ENCODE measurements at places on chromosomes 2 and 18.
A peak's percentile ranks its signal among the peaks of the same experiment; 100 is the strongest.

GRCh38 chr18:47915930-47916329 is 14.5 kb downstream of the SMAD2 start:
- no peak for DNase-seq

- DNase-seq = no peak
Measured at GRCh38 chr2:96861074-96861473, 3.3 kb upstream of the ANKRD39 start.

GRCh38 chr2:170140561-170140960 is 37.4 kb upstream of the MYO3B start:
- DNase-seq = no peak

- DNase-seq = no peak
Measured at GRCh38 chr2:49286726-49287125, 132.4 kb upstream of the FSHR start.

GRCh38 chr18:79876497-79876896 is 75.0 kb downstream of the SLC66A2 start:
- DNase-seq = no peak

DNA sequence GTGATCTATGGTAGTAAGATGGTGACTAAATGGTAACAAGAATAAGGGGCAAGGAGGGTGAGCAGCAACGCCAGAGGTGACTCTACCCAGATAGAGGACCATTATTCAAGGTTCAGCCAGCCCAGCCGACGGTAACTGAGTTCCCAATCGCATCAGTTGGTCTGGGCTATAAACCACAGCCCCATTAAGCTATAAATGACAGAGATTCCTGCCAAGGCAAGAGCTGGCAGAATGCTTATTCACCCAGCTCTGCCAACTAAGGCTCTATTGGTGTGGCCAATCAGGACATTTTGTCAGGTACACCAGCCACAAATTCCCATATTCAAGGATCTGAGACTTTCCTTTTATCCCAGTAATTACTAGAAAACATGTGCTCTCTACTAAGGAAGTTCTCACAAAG is 3.6 kb downstream of the CHN1 start:
- no peak for DNase-seq

DNA sequence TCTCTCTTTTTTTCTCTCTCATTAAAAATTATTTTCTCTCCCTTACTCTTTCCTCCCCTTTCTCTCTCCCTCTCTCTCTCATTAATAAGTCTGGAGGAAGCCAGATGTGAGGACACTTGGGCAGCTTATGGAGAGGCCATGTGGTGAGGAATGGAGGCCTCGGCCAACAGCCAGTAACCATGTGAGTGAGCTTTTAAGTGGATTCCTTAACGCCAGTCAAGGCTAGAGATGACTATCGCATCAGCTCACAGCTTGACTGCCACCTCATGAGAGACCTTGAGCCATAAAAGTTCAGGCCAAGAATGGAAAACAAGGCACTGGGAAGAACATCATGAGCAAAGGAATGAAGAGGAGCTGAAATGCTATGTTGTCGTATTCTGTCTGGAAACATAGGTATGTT is 39.1 kb downstream of the ETAA1 start:
- DNase-seq = no peak

DNA sequence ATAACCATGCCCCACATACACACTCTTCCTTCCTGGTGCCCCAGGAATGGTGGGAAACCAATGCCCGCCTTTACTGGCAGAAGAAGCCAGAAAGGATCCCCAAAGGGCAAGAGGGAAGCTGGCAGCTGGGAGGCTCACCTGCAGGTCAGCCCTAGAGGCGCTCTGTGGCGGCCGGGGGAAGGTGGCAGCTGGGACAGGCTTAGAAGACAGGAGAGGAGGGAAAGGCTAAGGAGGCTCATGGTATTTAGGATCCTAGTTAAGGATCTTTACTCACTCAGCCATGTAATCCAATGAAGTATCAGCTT is 23.8 kb downstream of the ADRA2B start:
- DNase-seq = no peak

GRCh38 chr18:73826098-73826497 is 321.5 kb downstream of the FBXO15 start:
- no peak for DNase-seq

DNA sequence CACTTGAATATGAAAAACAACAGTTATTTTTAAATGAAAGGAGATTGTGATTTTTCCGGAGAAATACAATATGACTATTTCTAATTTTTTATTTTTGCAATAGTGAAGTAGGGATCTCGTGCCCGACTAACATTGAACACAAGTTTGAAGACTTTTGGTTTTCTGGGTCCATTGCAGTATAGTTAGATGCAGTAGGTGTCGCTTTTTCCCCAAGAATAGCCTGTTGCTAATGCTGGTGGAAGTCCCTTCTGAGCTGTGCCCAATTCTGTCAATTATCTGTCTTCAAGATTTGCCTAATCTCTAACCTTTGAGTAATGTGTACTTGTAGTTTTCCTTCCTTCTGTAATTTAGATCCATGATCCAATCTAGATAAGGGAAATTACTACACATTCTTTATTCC is 36.5 kb downstream of the SEMA4F start:
- no peak for DNase-seq

DNA sequence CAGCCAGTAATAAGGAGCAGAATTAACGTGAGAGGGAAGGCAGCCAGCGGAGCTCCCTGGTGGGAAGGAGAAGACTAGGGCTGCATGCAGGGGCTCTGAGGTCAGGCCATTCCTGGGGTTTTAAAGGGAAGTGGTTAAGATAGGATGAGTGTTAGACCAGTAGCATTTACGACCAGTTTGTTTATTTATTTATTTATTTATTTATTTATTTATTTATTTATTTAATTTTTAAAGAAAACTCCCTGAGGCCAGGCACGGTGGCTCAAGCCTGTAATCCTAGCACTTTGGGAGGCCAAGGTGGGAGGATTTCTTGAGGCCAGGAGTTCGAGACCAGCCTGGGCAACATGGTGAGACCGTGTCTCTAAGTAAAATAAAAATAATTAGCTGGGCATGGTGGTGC is 152.8 kb downstream of the FHOD3 start:
- no peak for DNase-seq

GRCh38 chr18:24630346-24630880 is 170.0 kb downstream of the HRH4 start:
- DNase-seq = no peak

DNA sequence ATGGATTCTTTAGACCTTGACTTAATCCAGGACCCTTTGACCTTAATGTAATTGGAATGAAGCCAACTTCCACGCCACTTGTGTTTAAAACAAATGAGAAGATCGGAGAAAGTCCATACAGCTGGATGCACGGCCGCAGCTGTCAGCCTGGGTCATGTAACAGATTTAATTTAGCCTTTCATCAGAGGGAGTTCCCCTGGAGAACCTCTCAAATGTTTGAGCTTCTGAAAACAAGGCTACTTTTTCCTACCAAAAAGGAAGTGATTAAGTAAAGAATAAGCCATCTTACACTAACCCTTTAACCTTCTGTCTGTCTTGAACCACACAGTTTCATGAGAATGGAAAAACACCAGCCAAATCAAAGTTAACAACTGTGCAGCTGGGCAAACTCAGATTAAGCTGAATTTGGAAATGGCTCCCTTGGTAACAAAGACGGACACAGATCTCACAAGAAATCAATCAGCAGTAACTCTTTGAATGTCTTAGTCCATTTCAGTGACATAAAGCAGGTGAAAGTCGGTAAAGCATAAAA is 103.6 kb downstream of the DOCK10 start:
- peak; percentile 50 for DNase-seq

GRCh38 chr2:133287709-133288108 is 280.6 kb downstream of the NCKAP5 start:
- DNase-seq = no peak

DNA sequence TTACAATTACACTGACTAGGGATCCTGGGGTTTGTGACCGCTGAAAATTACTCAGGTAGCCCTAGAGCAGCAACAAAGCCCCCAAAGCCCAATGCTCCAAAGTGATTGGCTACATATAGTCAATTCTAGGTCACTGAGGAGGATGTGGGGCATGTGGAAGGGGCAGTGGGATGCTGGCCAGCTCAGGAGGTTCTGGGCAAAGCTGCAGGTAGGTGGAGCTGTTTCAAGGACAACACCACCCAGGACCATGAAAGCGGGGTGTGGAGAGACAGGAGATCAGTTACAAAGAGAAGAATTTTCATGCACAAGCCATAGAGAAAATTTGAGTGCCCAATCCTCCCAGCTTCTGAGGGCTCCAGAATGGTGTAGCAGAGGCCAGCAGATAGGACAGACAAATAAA is 75.0 kb upstream of the CCDC85A start:
- DNase-seq = no peak

DNA sequence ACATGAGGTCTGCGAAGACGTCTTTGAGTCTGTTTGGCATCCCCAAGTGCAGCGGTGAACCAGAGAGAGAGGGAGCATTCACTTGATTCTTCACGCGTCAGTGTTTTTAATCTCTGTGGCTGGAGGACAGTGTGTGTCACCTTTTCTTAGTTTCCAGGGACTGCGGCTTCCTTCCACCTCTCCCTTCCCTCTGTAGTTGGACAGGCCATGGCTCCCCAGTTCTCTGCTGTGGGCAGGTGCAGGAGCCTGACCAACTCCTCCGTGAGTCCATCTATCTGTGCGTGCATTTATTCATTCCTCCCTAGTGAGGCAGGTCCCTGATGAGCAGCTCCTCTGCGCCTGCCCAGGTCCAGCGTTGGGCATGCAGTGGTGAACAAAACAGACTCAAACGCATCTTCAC is 42.9 kb downstream of the AGAP1 start:
- DNase-seq = no peak

DNA sequence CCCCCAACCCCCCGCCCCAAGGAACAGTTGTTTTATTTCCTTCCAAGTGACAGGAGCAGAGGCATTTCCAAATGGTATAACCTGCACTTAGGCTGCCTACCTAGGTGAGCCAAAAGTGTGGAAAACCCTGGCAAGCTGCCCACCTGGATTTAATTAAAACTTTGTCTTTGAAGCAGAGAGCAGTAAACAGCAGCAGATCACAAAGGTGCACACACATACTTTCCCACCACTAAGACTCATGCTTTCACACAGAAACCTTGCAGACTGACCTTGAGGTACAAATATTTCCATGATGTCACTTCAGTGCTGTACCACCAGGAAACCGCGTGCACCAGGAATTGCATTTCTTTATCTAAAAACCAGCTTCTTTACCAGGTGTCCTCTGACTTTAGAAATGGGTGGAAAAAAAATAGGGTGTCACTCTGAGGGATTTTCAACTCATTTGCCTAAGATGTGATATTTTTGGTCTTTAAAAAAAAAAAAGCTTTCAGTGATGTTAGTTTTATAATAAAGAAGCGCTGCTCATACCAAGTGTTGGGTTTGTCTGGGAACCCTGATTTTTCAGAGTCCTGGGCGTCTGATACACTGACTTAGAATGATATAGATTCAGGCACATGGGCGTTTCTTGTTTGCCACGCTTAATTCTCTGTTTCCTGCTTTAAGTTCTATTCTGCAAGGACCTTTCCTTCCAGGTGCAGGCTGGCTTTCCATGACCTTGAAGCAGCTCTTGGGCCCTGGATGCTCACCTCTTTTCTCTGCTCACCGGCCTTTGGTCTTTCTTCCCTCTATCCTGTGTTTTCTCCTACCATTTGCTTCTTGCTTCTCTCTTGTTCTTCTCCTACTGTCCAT is 70.7 kb upstream of the BCL2L11 start:
- DNase-seq = peak; percentile 43

DNA sequence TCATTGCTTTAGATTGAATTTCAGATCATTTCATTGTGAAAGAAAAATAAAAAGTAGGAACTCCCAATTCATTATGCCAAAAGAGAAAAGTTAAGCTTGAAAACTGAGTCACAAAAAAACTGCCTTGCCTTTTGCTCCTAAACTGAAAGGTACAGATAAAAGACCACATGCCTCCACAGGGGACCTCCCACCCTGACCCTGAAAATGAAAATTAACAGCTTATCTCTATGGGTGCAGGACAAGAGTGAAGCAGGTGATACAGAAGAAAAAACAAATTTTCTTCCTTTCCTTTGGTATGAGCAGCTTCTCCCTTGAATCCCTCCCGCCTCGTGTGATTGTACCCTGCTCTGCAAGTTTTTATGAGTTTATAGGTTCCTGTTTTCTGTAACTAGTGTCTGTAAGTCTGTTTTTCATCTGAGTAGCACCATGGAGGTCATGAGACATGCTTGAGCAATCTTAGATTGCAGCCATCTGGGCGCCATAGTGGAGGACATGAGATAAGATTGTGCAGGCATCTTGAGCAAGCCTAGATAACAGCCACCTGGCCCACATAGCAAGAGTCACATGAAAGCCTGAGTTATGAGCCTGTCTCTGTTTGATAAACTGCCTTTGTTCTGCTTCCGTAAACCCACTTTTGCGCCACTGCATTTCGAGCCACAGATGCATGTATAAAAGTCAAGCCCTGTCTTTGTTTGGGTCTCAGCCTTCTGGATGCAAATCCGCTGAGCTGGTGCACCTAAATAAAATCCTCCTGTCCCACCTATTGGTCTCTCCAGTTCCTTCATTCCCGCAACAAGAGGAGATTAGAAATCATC is 56.2 kb upstream of the DYNC1I2 start:
- no peak for DNase-seq

GRCh38 chr2:239781454-239781853 is 243.7 kb downstream of the NDUFA10 start:
- no peak for DNase-seq

- no peak for DNase-seq
Measured at GRCh38 chr2:39370101-39370500, 67.0 kb downstream of the MAP4K3 start.

GRCh38 chr2:18432999-18433398 is 127.5 kb downstream of the RDH14 start:
- no peak for DNase-seq

DNA sequence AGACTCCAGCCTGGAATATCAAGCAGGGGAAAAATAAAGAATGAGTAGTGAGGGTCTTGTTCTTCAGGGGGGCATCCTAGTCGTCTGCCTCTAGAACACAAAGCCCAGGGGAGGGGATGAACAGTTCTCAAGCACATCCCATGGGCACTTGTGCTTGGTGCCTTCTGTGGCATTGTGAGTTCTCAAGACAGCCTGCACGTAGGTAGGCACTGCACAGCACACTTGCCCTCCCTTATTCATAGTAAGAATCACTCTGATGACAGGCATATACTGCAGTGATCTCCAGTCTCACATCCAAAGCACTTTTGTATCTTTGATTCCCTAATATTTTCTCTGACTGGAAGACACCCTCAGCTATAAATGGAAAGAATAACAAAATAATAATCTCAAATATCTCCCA is 104.7 kb upstream of the CNGA3 start:
- DNase-seq = no peak

DNA sequence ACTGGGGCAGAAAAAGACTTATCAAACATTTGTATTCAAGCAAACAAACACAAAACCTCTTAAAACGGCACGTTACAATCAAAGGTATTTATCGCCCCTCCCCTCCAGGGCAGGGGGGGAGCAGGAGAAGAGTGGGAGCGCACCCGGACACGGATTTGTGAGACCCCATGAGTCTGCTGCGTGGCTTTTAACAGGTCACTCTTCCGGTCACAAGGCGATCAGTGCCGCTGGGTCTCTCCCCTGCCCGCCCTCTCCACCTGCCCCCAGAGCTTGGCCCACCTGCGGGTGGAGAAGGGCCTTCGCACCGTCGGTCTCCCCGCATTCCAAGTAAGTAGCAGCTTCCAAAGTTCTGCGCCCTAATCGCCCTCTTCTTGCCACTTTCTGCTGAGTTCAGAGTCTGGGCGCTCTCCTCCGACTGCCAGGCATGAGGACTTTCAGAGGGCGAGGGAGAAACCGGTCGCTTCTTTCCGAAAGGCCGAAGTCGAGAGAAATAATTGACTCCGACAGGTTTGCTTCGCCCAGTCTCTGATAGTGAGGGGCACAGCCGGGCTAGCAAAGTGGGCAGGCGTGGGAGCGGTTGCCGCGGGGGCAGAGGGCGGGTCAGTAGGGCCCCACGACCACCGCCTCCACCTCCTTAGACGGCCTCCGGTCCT is 800 bp downstream of the RPRM start:
- DNase-seq = no peak

- DNase-seq = no peak
Measured at GRCh38 chr2:194602750-194603149, 1054.3 kb upstream of the SLC39A10 start.

All from activated naive CD8-positive, alpha-beta T cell treated with anti-CD3 and anti-CD28 coated beads for 36 hours (primary cell).